ENCODE measurements at places on chromosomes 5 and 9.

- no peak for DNase-seq
These were observed 259.4 kb downstream of the HSPA4 start for GRCh38 chr5:133311176-133311575.

GRCh38 chr5:5883146-5883545 lies 460.7 kb downstream of the ICE1 start:
- no peak for DNase-seq

DNA sequence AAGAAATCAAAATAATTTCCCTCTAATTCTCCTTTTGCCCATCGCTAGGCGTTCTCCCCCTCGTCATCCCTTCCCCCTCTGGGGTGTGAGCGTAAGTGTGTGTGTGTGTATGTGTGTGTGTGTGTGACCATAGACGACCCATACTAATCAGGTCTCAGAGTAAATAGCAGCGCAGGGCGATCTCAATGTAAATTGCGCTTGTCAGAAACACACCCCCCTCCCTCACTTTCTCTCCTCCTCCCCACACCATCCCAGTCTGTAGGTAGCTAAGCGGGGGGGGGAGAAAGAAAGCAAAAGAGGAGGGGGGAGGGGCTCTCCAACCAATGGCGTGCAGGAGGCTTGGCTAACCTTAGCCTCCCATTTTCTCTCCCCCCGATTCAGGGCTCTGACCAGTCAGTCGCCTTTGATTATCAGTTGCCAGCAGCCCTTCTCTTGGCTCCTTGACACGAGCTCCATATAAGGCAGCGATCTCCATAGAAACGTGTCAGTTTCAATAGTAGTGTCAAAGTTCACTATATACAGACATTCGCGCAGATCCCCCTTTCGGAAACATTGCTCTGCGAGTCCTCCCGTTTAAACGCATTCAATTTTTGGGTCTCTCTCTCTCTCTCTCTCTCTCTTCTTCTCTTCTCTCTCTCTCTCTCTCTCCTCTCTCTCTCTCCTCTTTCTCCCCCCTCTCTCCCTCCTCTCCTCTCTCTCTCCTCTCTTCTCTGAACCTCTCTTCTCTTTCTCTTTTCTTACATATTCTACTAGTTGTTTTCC lies at the start of gene NR2F1:
NR2F1 (plus strand) TSS at position 546 of the 762 bp plus-strand sequence. CDS start 1,802 bp downstream, outside the sequence.
- peak; percentile 91 for DNase-seq

- peak; percentile 88 for DNase-seq
These were observed 32.3 kb downstream of the TMEM174 start for GRCh38 chr5:73205305-73205704.

- no peak for DNase-seq
These were observed 8.9 kb downstream of the B4GALT1 start for GRCh38 chr9:33157960-33158842.

- DNase-seq = no peak
These were observed 18.0 kb downstream of the PRUNE2 start for GRCh38 chr9:76887951-76888350.

DNA sequence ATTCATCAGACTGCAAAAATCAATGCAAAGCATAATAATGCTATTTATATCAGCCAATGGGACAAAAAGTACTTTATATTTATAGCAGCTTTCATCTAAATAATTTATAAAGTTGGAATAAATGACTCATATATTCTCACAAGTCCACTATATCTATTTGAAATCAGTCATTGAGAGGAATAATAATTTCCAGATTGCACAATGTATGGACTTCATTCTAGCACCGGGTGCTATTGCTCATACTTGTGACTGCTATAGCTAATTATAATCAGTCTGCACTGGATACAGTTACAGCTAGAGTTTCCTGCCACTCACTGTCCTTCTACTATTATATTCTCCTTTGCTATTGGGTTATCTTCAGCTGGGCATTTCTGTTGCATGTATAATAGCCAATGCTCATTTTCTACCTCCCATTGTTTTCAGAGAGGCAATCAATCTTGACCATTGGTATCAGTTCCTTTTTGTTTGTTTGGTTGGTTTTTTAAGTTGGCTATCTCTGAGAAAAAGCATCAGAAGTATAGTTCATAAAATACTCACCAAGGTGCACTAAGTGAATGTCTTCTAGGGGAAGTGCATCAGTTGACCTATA lies 1.9 kb downstream of the CDH18 start:
- DNase-seq = no peak

DNA sequence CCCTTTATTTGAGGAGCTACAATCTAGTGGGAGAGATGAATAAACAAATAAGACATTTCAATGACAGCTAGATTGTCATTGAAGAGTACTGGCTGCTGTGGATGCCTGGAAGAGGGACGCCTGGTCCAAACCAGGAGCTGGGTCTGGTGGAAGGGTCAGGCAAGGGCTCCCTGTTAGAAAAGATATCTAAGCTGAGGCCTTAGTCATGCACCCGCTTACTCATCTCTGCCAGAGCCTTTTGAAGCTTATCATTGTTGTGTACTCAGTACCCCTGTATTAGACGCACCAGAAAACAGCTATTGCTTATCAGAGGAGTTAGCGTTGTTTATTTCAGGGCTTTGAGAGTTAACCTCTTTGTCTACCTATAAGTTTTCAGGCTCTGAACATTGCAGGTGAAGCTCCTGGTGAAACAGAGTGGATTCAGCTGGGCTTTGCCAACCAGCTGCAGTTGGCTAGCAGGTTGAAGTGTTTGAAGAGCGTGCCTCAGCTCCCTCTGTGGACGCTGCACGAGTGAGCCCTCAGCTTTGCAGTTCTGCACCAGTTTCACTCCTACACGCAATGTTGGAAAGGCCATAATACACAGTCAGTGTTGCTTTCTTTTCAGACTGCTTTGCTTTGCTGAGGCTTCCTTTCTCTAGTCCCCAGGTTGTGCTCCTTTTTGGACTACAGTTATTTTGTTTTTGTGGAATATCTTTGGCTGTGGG lies 5.6 kb upstream of the GPR151 start:
- no peak for DNase-seq

DNA sequence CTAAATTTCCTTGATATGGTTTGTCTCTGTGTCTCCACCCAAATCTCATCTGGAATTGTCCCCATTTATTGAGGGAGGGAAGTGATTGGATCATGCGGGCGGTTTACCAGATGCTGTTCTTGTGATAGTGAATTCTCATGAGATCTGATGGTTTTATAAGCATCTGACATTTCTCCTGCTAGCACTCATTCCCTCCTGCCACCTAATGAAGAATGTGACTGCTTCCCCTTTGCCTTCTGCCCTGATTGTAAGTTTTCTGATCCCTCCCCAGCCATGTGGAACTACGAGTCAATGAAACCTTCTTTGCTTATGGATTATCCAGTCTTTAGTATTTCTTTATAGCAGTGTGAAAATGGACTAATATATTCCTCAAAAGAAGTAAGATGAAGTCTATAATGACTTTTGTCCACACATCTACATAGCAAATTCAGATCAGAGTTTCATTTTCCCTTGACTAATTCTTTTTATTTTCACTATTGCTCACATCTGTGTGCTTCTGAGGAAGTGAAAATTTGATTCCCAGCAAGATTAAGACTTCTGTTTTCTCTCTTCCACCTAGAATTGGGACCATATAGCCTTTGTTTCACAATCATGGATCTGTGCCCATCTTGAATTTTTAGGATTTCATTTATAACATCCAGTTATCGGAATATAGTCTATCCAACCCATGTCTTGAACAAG lies 393.5 kb downstream of the DMAC1 start:
- no peak for DNase-seq

GRCh38 chr5:14672082-14672481 lies 7.6 kb downstream of the OTULIN start:
- peak; percentile 32 for DNase-seq

- DNase-seq = no peak
These were observed 17.4 kb downstream of the GPX3 start for GRCh38 chr5:151037561-151038411.

GRCh38 chr9:89538871-89539270 lies 41.0 kb upstream of the SEMA4D start:
- no peak for DNase-seq

DNA sequence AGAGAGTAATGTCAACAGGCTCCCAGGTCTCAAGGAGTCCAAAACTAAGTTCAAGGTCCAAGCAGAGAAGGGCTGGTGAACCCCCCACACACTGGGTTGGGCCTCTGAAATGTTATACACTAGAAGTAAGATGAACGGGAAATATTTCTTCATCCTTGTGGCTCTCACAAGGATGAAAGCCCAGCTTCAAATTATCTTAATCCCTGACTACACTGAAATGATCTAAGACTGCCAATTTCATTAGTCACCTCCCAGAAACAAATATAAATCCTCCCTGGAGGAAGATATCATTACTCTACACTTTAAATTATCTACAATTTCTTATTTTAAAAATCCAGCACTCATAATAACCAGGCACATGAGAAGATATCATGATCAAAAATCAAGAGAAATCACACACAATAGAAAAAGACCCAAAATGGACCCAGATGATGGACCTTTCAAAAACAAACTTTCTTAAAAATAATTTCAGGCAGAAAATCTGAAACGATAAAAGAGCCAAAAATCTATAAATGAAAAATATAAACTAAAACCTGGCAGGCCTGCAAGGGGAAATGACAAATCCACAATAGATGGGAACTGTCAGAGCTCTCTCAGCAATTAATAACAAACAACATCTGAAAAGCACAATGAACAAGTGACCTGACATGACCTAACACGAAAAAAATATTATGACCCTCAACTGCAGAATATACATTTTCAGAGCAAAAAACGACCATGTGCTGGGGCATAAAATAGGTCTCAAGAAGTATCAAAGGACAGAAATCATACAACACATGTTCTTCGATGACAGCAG lies 117.4 kb downstream of the GPR21 start:
- no peak for DNase-seq

DNA sequence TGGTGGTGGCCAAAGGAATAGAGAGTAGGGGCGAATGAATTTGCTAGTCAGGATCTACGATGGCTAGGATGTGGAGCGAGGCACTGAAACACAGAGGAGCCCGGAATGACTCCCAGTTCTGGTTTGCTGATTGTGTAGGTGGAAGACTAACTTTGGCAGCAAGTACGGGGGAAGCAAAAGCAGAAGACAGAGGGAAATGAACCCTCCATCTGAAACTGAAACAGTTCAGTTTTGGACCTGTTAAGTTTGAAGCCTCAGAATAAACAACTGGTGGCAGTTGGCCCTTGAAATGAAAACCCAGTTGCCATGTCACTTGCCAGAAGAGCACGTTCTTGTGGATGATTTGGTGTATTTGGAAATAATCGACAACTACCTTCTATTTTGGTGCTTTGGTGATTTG lies 15.4 kb upstream of the SMIM15 start:
- DNase-seq = no peak

DNA sequence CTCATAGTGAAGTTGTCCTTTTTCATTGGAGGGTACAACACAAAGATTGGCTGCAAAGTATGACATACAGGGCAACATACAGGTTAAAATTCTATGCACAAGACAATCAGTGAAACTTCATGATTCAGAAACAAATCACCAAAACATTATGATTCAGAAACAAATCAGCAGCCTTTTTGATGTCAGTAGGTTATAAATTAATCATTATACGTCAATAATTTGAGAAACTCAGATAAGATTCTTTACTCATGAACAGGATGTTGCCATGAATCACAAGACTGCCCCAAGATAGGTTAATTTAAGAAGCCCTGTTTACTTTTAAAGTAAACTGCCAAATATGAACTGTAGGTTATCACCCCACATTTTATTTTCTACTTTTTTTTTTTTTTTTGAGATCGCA lies 62.2 kb upstream of the IL33 start:
- DNase-seq = no peak

DNA sequence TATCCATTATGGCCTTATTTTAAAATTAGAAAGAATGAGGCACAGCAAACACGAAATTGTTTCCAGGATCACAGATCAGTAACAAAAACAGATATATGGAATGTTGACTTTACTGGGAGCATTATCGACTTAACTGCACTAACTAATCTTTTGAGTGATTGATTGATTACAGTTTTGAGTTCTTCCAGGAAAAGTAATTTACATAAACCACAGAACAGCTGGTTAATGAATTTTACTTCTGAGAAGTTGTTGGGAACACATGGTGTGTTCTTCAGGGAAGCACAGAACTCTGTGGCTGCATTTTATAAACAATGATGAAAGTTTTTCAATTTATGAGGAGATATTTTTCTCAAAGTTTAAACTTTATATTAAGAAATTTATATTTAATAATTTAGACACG lies 802.4 kb upstream of the ACO1 start:
- no peak for DNase-seq

DNA sequence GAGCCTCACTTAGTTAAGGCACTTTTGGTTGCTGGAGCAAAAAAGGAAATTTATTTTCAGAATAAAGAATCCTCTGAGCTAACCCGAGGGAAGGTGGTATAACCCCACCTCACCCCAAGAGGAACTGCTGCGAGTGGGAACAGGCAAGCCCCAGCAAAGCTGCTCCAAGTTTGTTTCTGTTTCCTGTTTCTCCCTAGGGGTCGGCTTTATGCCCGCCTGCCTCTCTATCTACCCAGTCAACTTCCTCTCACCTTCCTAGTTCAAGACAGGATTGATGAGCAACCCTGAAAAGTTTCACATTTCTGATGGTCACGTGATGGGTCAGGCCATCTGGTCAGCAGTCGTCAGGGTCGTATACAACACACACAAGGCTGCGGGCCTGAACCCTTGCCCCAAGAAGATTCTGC lies 31.1 kb downstream of the TRIO start:
- DNase-seq = peak; percentile 56

GRCh38 chr9:14326264-14326826 lies 12.4 kb upstream of the NFIB start:
- no peak for DNase-seq

GRCh38 chr9:90017679-90018078 lies 412.9 kb downstream of the GADD45G start:
- DNase-seq = no peak

DNA sequence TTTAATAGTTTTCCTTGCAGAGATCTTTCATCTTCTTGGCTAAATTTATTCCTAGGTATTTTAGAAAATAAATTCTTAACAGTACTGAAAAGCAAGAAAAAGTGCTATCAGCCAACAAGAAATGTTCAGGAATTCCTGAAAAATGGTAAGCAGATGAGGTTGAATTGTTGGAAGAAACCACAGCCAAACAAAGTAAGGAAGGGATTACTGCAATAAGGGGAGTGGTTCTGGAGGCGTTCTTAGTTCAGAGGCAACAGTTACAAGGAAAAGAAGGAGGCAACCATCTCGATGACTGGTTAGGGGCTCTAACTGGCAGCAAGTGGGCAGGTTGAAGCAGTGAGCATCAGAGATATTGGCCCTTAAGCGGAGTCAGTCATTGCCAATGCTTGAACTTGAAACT lies 12.8 kb upstream of the OR13J1 start:
- no peak for DNase-seq

GRCh38 chr9:136655536-136656182 lies 7.1 kb upstream of the EGFL7 start:
- peak; percentile 41 for DNase-seq

- no peak for DNase-seq
These were observed 11.9 kb upstream of the TBC1D9B start for GRCh38 chr5:179919487-179920060.

Data from hematopoietic multipotent progenitor cell treated with erythropoietin and hydrocortisone succinate and interleukin-3 and kit ligand, for 6 days (in vitro differentiated cells).